Pancreas (tissue), 10 donors: ENCODE measurements at places on chromosomes 12 and 14. TPM values are rescaled to one million over a fixed set of nuclear protein-coding genes. Genes with fewer than 3 reads are reported as not detected.

GRCh38 chr14:86221000-86221399 lies 691.1 kb downstream of the FLRT2 start:
- H3K4me1 ChIP-seq: no peaks in the 10 kb centered on the region
- no peak for DNase-seq
- H3K36me3 ChIP-seq: no peaks in the 10 kb centered on the region
- no peak overlapping the region for H3K4me3 ChIP-seq
- no peak overlapping the region for H3K27ac ChIP-seq

- H3K36me3 ChIP-seq: no peaks in the 10 kb centered on the region
- DNase-seq: no peak
- no peaks in the 10 kb centered on the region for H3K27me3 ChIP-seq
- no peak overlapping the region for H3K4me3 ChIP-seq
- no peaks in the 10 kb centered on the region for H3K4me1 ChIP-seq
Observed at GRCh38 chr12:116480210-116480810, 78.9 kb upstream of the MAP1LC3B2 start.

GRCh38 chr12:43776498-43776897 lies 17.7 kb downstream of the IRAK4 start:
- H3K4me1 ChIP-seq: no peaks in the 10 kb centered on the region
- DNase-seq: no peak
- peaks cover 54% of the 10 kb centered on the region for H3K36me3 ChIP-seq
- H3K27ac ChIP-seq: no peak overlapping the region
- H3K4me3 ChIP-seq: no peak overlapping the region

GRCh38 chr14:70754991-70755390 lies 54.3 kb downstream of the MAP3K9 start:
- H3K4me3 ChIP-seq: no peak overlapping the region
- DNase-seq: no peak
- peaks cover 15% of the 10 kb centered on the region for H3K4me1 ChIP-seq

DNA sequence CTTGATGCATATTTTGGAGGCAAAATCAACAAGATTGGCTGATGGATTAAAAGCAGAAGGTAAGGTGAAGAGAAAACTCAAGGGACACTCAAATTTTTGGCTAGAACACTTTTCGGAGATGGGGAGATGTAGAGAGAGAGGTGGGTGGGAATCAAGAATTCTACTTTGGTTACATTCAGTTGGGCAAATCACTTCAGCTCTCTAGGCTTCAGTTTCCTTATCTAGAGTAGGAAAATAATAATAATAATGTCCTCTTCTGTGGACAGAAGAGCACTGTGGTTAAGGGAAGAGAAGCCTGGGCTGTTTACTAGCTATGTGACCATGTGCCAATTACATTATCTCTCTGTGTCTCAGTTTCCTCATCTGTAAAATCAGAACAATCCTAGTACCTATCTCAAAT lies 23.4 kb upstream of the DHRS2 start:
- peaks cover 36% of the 10 kb centered on the region for H3K4me1 ChIP-seq
- no peak overlapping the region for H3K4me3 ChIP-seq
- peak overlapping the region; percentile 78 for H3K27ac ChIP-seq
- no peaks in the 10 kb centered on the region for H3K36me3 ChIP-seq

GRCh38 chr14:100755649-100756048 lies 29.0 kb downstream of the DLK1 start:
- H3K4me1 ChIP-seq: no peaks in the 10 kb centered on the region
- H3K36me3 ChIP-seq: no peaks in the 10 kb centered on the region
- no peak for DNase-seq
- no peak overlapping the region for H3K27ac ChIP-seq
- no peaks in the 10 kb centered on the region for H3K27me3 ChIP-seq
- H3K4me3 ChIP-seq: no peak overlapping the region

DNA sequence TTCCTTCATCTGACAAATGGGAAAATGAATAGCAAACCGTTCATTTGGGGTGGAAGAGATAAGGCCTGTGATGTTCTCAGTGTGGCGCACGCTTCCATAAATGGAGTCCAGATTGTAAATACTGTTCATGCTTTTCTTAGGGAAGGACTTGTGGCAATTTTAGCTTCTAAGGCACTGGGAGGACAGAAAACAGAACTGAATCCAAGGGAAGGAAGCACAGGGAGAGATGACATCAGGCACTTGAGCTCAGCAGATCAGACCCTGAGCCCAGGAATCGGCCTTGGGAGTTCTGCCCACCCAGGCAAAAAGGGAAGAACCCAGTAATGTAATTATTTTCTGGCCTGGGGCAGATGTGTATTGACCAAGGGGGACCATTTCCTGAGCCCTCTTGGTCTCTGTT lies 7.2 kb upstream of the SH2B3 start:
- H3K4me1 ChIP-seq: peaks cover 16% of the 10 kb centered on the region
- H3K27ac ChIP-seq: peak overlapping the region; percentile 39

DNA sequence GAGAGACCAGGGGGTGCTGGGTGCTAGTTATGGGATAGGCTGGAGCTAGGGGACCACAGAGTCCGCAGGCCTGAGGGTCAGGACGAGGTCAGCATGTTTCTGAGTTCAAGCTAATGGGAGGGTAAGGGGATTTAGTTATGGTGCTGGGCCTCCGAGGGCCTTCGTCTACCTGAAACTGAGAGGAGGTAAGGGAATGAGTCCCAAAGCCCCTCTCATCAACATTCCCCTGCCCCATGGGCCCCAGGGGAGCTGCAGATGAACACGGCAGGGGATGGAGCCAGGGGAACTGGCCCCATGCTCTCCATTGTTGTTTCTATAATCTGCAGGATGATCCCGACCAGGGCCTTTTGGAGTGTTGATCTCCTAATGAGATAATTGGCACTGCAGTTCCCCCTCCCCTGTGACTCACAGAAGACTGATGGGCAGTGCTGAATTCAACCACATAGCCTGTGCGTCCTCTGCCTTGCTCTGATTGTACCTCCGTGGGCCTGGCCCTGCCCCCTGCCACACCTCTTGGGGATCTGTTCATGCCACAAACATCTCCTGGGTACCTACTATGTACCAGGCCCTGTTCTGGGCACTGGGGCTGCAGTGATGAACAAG lies 21.4 kb downstream of the FAIM2 start:
- H3K4me1 ChIP-seq: no peaks in the 10 kb centered on the region
- H3K27me3 ChIP-seq: no peaks in the 10 kb centered on the region
- no peak overlapping the region for H3K27ac ChIP-seq
- DNase-seq: no peak
- H3K36me3 ChIP-seq: no peaks in the 10 kb centered on the region

The DGKA gene
- total RNA-seq: 23.8 TPM

The FAM90A1 gene
- 1.4 TPM for total RNA-seq
